ENCODE measurements at places on chromosomes 6 and 20. TPM values are rescaled to one million over a fixed set of nuclear protein-coding genes. Genes with fewer than 3 reads are reported as not detected.

DNA sequence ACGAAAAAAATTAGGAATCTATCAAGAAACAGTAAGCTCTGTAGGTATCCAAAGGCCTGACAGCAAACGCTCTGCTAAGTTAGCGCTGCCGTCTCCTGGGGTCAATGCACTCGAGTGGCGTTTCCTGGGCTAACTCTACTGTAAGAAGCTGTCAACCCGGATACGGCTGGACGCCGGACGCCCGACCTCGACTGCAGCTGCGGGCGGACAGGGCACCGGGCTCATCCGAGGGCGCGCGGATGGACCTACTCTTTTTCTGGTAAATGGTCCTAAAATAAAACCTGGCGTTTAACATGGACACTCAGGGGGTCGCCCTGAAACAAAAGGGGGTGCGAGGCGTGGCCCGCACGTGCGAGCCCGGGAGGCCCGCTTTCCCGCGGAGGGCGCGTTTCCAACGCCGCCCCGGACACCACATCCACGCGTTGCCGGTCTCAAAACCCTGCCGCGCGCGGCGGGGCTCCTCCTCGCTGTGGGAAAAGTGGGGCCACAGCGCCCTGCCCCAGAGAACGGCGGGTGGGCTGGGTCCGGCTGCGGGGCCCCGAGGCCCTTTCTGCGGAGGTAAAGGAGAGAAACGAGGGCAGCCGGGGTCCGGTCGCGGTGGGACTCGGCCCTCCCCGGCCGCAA, 537 bp downstream of the TCP1 start:
- peak; percentile 60 for DNase-seq

DNA sequence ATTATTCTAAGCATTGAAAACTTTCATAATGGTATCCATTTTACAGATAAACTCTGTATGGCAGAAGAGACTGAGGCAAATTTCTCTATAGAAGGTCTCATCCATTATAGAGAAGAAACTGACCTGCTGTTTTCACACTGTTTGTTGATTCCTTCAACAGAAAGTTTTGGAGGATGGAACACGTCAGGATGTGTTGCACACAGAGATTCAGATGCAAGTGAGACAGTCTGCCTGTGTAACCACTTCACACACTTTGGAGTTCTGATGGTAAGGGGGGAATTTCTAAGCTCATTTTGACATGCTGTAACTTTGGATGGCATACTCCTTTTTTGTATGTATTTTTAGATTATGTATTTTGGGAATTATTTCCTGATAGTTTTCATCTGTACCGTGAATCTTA, 109.3 kb downstream of the ADGRG6 start:
- DNase-seq: no peak

GRCh38 chr20:62288535-62289105, 14.2 kb upstream of the ADRM1 start:
- DNase-seq: no peak

GRCh38 chr20:19212469-19212815, at the start of gene SLC24A3:
SLC24A3 (plus strand) TSS chr20:19212642.
- no peak for DNase-seq

- no peak for DNase-seq
These were observed 375.1 kb upstream of the MMS22L start for GRCh38 chr6:97658090-97658489.

GRCh38 chr6:149169761-149170511, 147.6 kb upstream of the TAB2 start:
- no peak for DNase-seq

DNA sequence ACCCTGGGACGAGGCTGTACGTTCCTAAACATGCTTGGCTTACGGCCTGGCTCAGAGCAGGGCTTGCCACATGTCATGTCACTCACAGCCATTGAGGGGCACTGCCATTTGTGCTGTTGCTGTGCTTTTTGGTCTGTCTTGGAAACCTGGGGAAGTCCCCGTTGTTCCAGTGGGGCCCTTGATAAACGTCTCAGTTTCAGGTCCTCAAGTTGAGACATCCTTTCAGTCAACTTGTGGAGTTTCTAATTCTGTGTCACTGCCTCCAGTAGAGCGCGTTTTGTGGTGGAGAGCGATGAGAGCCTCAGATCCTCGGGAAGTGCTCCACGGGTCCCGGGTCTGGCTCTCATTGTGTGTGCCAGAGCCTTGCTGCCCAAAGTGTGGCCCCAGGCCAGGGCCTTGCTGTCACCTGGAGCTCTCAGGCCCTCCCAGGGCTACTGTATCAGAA, 43.0 kb upstream of the CCR6 start:
- DNase-seq: no peak

GRCh38 chr6:155329460-155330132, 15.3 kb upstream of the TFB1M start:
- DNase-seq: no peak

DNA sequence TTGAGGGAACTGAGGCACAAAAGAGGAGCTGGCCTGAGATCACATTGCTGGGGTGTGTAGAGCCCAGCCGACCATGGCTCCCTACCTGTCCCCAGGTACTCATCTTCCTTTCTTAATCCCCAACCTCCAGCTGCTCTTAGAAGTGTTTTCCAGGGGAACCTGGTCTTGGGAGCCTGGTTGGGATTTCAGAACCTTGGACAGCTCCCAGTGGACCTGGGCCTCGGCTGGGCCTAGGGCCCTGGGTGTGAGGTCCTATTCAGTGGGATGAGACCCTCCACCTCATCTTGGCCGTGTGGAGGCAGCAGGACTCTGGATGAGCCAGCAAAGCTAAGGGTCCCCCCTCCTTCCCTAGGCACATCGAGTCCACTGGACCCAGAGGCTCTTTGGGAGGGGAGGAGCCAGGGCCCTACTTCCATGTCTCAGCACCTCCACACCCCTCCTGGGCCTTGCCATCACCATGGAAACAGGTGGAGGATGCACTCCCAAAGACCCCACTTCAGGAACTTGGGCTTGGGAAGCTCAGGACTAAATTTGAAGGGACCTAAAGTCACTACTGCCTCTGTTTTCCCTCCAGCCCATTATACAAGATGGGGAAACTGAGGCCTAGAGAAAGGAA, 38.5 kb downstream of the DLGAP4 start:
- no peak for DNase-seq

DNA sequence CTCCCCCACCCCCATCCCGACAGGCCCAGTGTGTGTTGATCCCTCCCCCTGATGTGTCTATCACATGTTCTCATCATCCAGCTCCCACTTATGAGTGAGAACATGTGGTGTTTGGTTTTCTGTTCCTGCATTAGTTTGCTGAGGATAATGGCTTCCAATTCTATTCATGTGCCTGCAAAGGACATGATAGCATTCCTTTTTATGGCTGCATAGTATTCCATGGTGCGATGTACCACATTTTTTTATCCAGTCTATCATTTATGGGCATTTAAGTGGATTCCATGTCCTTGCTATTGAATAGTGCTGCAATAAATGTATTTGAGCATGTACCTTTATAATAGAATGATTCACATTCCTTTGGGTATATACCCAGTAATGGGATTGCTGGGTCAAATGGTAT, 66.6 kb upstream of the NXT1 start:
- no peak for DNase-seq

- DNase-seq: no peak
These were observed 22.8 kb downstream of the VGLL2 start for GRCh38 chr6:117288083-117288715.

DNA sequence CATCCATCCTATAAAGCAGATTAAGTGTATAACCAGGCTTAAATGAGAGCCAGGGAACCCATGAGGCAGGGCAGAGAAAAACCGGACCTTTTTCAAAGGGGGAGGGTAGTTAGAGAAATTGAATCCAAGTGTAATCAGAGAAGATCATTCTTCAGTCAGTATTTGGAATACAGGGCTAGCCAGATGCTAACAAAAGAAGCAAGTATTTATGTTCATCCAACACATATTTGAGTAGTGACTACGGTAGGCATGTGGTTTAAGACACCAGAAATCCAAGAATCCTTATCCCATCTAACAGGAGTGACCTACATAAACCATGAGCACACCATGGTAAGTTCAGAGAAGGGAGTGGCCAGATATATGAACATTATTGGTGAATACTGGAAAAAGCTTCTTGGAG, 46.8 kb upstream of the FAM83C start:
- DNase-seq: no peak

- DNase-seq: no peak
These were observed 516.7 kb downstream of the CDKAL1 start for GRCh38 chr6:21050935-21051334.

DNA sequence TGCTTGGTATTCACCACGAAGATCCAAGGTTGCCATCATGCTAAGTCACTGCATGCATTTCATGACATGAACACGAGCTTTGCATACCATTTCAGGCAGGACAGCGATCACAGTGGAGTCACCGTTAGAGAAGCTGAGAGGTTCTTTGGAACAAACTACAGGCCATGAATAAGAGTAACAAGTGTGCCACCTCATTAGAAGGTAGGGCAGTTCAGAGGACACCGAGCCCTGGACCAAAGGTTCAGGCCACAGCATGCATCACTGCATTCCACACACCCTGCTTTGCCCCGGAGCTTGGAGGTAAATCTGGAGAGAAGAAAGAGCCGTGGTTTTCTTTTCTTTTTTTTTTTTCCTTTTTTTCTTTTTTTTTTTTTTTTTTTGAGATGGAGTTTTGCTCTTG, 66.9 kb upstream of the CDH4 start:
- no peak for DNase-seq

GRCh38 chr6:92380803-92381601, 1038.4 kb downstream of the EPHA7 start:
- DNase-seq: no peak

DNA sequence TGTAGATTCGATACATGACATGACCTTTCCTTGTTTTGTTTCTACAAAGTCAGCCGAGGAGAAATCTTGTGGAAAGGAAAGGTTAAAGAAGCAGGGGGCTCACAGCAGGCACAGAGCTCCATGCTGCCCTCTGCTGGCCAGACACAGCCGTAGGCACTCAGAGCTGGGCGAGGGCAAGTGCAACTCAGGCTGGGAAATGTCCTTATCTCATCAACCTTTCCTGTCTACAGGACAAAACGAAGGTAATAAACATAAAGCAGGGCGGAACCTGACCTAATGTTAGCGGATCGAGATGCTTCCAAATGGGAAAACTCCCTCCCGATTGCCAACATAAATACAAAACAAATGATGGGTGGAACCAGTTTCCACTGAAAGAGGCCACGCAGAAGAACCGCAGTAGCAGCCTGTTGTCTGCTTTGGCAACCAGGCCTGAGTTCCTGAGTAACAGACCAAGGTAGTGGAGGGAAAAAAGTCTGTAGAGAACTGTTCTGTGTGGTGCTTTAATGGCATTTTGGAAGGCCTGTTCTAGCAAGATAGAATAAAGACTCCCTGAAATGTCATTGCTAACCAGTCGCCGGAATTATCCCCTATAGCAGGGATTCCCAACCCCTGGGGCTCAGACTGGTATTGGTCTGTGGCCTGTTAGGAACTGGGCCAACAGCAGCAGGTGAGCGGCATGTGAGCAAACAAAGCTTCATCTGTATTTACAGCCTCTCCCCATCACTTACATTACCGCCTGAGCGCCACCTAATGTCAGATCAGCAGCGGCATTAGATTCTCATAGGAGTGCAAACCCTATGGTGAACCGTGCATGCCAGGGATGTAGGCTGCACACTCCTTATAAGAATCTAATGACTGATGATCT, 85.2 kb downstream of the MBOAT1 start:
- DNase-seq: peak; percentile 70

GRCh38 chr6:113584767-113585166, 272.4 kb upstream of the MARCKS start:
- no peak for DNase-seq

DNA sequence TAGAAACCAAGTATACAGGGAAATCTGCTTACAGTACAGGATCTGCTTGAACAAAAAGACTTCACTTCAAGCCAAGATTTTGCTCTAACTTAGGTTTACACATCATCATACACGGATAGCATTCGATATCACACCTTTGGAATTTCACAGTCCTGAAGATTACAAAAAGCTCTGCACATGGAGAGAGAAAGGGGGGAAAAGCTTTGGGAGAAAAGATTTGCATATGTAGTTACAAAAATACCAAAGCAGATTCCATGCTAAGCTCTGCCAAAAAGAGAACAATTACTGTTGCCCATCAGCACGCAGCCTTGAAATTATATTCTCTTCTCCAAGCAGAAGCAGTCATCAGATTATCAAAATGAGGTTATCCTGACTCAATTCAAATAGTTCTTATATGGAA, 62.0 kb downstream of the HIVEP2 start:
- DNase-seq: no peak

DNA sequence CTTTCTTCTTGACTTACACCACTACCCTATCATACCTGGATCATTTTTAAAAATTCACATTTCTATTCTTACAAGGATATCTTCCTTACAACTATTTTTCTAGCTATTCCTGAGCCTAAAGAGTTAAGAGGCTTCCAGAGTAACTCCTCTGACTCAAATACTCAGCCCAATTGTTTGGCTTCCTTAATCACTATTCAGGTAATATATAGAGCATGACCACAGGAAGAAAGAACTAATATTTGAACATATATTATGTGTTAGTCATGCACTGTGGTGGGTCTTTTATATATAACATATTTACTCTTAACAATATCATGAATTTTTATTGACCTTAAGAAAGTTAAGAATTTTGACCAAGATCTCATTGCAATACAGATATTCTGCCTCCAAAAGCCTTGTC, 42.0 kb upstream of the ID4 start:
- no peak for DNase-seq

GRCh38 chr6:167113047-167113754, 9.7 kb upstream of the CCR6 start:
- no peak for DNase-seq

- no peak for DNase-seq
These were observed 125.2 kb downstream of the TSHZ2 start for GRCh38 chr20:53097371-53097770.

- DNase-seq: no peak
These were observed 78.3 kb downstream of the FOXO3 start for GRCh38 chr6:108638993-108639392.

DNA sequence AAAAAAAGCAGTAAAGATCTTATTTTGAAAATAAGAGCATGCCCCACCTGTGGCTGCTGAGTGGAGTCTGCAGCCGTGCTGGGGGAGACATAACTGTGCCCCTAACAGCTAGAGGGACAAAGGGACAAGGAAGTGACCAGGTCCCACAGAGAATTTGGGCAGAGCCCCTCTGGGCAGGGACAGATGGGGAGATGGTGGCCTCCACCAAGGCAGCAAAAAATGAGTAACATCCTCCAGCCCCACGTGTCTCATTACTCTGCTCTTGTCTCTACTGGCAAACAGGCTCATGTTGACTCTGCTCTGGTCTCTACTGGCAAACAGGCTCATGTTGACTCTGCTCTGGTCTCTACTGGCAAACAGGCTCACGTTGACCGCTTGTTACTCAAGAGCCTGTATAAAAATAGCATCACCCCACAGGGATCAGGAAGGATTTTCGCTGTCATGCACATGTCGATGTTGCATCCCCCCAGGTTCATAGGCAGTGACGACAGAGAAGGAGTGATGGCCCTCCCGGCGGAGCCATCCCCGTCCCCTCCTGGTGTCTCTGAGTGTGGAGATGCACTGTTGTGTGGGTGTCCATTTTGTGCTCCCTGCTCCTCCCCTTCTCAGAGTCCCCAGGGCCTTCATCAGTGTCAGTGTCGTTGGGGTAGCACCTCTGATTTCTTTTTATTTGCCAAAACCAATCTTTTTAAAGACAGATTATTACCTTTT, 17.3 kb upstream of the PCMTD2 start:
- no peak for DNase-seq

The DYNLT2 gene
- 0.33 TPM for total RNA-seq

The CD24 gene
- 0.41 TPM for total RNA-seq

The KCNQ5 gene
- 0.67 TPM for total RNA-seq

The PAK5 gene
- total RNA-seq: 0.12 TPM

The OR2B6 gene
- not detected for total RNA-seq

The OPRL1 gene
- total RNA-seq: 1.4 TPM

The PRND gene
- not detected for total RNA-seq

The COL21A1 gene
- 13.6 TPM for total RNA-seq

The RBPJL gene
- total RNA-seq: not detected

The GSTA2 gene
- not detected for total RNA-seq
